ENCODE measurements at places on chromosomes 1 and 21.
A peak's percentile ranks its signal among the peaks of the same experiment; 100 is the strongest.

- no peak for DNase-seq
These were observed at the start of gene MAP3K7CL for GRCh38 chr21:29130270-29130969. MAP3K7CL (plus strand) TSS chr21:29130644; CDS start chr21:29133345, 2,701 bp downstream.

DNA sequence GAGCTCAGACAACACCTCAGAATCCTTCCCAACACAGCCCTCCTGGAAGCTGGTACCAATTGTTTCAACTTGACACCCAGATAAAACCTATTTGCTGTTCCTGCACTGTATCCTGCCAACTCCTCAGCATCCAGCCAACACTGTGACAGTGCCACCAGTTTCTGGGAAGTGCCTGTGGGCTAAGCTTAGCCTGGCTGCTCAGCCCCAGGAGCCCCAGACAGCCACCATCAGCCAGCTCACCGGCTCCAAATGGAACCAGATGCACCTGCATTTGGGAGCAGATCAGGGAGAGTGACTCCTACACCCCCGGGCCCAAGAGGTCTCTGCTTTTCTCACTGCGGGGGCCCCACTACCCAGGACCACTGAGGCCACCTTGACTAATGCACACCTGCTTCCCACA, 24.9 kb downstream of the KCNN3 start:
- no peak for DNase-seq

DNA sequence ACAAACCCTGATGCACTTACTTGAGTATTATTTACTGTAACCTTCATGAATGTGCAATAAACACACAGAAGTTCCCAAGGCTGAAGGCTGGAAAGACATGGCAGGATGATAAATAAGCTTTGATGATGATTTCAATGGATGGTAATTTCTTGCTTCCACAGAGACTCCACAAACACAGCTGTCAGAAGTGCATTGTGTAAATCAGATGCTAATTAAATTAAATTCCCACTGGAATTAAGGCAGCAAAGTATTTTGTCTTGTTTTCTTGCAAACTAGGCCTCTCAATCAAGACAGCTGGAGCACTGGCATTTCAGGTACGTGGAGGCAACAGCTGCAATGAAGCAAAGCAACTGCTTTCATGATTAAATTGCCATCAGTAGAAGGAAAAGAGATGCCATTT, 24.1 kb downstream of the FAM177B start:
- DNase-seq, result no peak

DNA sequence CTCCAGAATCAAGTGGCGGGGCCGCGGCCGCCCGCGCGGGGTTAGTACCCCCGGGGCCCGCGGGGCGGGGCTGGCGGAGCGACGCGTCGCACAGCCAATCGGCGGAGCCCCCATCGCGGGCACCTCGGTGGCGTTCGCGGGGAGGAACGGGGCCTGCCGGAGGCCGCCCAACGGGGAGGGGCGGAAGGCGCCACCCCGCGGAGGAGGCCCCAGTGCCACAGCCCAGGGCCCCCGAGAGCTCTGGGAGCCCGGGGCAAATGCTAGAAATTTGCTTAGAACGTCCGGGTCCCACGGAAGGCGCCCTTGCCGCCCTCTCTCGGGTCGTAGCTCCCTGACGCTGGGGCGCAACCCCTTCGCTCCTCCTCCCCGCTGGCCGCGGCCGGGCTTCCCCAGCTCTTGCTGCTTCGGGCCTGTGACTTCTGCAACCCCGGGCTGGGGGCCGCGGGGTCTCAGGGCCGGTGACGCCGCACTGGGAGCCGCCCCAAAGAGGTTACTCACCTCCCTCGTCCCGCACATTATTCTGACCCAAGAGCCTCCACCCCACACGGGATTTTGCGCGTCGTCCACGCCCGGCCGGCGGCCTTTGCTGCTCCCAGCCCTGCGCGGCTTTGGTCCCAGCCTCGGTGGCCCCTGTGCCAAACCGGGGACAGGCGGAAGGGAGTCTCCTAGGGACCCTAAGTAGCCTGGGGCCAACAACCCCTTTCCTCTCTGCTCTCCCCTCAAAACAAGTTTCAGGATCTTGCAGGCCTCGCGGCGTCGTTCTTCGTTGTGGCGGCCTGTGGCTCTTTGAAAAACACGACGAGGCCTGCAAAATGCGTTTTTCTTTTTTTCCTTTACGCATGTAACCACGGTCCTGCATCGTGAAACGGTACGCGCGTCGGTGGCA, at the start of gene RUNX3:
Gene RUNX3, minus strand, starts transcription at position 17 of the 886 bp plus-strand sequence. CDS start 408 bp downstream, outside the sequence.
- DNase-seq, result peak; percentile 91

DNA sequence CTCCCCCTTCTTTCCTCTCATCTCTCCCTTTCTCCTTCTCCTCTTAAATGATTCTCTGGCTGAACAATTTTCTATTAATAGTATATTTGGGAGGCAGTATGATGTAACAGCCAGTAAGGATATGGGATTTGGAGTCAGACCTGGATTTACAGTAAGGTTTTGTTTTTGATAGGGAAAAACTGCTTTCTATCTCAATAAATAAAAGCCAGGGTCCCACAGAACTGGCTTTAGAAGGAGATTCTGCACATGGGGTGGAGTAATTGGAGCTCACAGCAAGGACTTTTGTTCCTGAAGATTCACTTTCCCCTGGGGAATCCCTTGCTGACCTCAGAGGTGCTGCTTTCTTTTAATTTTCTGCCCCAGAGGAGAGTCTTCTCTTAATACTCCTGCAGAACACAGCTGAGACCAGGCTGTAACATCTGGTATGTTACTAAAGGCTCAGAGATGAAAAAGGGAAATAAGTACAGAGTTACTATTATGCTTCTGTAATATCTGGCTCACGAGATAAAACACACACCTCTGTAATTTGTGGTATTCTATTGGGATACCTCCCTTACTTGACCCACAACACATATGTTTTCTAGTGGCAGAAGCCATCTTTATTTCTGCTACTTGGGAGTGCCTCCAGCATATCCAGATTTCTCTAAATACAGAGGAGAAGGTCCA, 13.4 kb downstream of the EPB41 start:
- no peak for DNase-seq

- DNase-seq, result no peak
These were observed 8.5 kb upstream of the USP1 start for GRCh38 chr1:62428351-62428750.

DNA sequence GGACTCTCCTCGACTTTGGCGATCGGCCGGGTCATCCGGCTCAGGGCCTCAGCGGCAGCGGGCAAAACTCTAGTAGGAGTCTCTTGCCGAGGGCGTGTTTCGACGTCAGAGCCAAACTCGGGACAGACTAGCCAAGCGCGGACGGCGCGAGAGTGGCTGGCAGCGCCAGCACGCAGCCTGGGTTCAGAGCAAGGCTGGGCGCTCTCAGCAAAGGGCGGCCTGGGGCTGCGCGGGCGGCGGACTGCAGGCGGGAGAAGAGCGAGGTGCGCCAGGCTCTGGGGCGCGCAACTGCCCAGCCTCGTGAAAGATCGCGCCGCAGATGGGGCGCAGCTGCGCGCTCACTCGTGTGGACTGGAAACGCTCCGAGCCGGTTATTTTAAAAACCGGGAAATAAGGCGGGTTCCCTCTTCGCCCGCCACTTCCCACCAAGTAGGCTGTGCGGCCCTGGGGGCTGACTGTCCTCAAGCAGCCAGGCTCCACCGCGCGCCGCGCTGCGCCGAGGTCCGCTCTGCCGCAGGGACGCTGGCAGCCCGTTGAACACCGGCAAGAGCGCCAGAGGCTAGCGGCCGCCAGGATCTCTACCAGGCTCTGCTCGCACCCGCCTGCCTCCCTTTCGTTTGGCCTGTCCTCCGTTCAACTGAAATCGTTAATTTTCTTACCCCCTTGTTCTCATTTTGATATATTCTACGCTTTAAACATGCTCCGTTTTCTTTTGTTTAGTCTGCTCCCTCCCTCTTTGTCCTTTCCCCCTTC, 2.4 kb downstream of the ALX3 start:
- DNase-seq, result no peak

DNA sequence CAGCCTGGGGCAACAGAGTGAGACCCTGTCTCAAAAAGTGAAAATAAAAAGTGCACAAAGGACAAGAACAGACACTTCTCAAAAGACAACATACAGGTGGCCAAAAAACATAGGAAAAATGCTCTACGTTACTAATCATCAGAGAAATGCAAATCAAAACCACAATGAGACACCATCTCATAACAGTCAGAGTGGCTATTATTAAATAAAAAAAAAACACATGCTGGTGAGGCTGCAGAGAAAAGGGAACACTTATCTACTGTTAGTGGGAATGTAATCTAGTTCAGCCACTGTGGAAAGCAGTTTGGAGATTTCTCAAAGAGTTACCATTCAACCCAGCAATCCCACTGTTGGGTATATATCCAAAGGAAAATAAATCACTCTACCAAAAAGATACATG, 173.2 kb downstream of the SMYD3 start:
- DNase-seq, result no peak

- DNase-seq, result no peak
These were observed 5.1 kb downstream of the HSPB7 start for GRCh38 chr1:16012590-16013219.

DNA sequence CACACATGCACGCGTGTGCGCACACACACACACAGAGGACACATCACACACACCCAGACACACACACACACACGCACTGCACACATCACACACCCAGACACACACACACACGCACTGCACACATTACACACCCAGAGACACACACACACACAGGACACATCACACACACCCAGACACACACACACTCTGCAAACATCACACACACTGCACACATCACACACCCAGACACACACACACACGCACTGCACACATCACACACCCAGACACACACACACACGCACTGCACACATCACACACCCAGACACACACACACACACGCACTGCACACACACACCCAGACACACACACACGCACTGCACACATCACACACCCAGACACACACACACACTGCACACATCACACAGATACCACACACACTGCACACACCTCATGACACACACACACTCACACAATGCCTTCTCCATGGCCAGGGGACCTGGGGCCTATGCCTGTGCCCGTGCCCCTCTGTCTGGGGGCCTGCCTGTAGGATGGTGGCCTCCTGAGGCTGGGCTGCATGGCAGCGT, 24.4 kb downstream of the CRYAA start:
- no peak for DNase-seq

DNA sequence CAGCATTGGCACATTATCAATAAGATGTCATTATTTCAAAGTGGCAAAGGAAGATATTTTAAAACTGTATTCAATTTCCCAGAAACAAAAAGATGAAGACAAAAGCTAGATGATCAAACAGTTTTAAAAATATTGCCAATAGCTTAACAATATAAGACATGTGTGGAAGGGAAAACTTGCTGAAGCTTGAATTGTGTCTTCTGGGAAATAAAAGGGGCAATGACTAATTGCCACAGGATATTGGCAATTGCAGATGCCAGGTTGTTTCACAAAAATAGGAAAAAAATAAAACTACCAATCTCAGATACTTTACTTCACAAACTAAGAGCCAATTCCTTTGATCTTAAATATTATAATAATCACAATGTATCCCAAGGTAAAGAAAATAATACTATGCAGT, 679.8 kb upstream of the ADAMTS5 start:
- DNase-seq, result no peak

GRCh38 chr1:84892705-84893618, at the start of gene LPAR3:
LPAR3 (minus strand) TSS chr1:84893206; CDS start chr1:84866120, 27,086 bp downstream.
- no peak for DNase-seq

DNA sequence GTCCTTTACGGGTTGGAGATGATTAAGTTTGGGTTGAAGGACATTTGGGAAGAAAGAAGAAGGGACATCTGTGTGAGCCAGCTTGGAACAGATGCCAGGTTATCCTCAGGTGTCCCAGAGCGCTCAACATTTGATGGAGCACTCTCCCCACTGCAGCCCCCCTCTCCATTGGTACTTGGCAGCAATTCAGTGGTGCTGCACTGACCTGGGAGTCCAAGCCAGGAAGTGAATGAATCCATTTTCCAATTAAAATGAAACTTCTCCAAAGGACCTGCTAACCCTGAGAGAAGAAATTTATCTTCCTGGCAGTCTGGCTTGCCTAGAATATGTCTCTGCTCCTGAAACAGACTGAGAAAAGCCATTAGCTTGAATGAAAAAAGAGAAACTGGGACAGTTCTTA, 67.1 kb downstream of the FGGY start:
- no peak for DNase-seq

DNA sequence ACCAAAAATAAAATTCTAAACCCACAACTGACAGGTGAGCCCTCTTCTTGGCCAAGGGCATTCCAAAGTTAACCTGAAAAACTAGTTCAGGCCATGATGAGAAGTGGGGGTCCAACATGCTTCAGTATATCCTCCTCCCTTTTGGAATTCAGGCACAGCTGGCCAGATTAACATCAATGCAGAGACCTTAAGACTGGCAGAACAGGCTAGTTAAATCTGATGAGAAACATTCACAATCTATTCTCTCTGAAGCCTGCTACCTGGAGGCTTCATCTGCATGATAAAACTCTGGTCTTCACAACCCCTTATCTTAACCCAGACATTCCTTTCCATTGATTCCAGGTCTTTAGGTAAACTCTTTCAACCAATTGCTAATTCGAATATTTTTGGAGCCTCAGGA, 26.7 kb upstream of the ZBTB8B start:
- DNase-seq, result no peak

GRCh38 chr1:83882906-83883305, 116.0 kb downstream of the TTLL7 start:
- DNase-seq, result no peak

DNA sequence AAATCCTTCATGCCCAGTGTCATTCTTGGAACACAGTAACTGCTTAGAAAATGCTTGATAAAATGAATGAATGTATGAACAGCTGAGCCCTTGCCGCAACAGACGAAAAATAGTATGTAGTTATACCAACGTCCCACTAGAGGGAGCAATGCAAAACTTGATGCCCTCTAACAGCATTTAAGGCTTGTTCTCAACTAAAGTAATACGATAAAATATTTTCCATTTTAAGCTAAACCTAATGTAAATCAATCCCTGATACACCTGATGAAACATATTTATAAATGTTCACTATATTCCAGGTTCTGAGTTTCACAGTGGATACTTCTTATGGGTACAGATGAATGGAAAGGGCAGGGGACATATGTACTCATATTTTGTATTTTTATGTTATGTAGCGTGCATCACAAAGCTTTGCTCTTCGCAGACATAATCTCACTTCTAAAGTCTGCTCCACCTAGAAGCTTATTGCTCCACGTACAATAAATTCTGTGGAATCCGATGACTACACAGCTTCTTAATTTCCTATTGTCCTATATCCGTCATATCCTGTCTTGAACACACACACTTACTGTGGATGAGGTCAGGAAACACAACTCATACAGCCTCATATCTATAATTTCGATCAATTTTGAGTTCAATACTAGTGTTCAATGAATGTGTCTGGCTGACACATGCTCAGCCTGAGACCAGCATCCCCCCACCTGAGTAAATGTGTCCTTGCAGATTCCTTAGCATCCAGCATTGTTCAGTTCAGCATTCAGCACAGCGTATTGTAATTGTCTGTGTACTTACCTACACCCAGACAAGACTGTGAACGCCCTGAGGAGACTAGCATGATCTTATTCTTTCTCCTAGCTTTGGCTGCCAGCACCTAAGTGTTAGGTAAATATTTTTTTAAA, 4.4 kb upstream of the UTP25 start:
- DNase-seq, result no peak

Data from stimulated activated CD4-positive, alpha-beta T cell treated with anti-CD3 and anti-CD28 coated beads, Interleukin-15, amount 100 ng/mL, for 1 hour (primary cell).